ENCODE measurements at places on chromosomes 3 and 15. TPM values are rescaled to one million over a fixed set of nuclear protein-coding genes. Genes with fewer than 3 reads are reported as not detected.

The XIRP1 gene
- not detected for total RNA-seq

The COX5A gene
- total RNA-seq: 130 TPM

The CACNA2D3 gene
- total RNA-seq: 2.8 TPM

The SNUPN gene
- 12.8 TPM for total RNA-seq

The DUOXA2 gene
- total RNA-seq: not detected

The SI gene
- 0.24 TPM for total RNA-seq

The TMC3 gene
- total RNA-seq: not detected

The SERPINI2 gene
- not detected for total RNA-seq

The ARGFX gene
- total RNA-seq: not detected

The NOX5 gene
- not detected for total RNA-seq

The MYZAP gene
- total RNA-seq: 14.6 TPM

The LOXL1 gene
- total RNA-seq: 4.3 TPM

The MAPKAPK3 gene
- total RNA-seq: 120 TPM

The GATM gene
- 160 TPM for total RNA-seq

The IP6K1 gene
- total RNA-seq: 57.3 TPM

The PTH1R gene
- total RNA-seq: 2.2 TPM

The MYO5C gene
- 11.2 TPM for total RNA-seq

The ZNF860 gene
- 2.0 TPM for total RNA-seq

The SYNPR gene
- not detected for total RNA-seq

The SENP8 gene
- 1.4 TPM for total RNA-seq

The FBXL2 gene
- total RNA-seq: 2.5 TPM

The KIF15 gene
- 1.5 TPM for total RNA-seq

The SCAANT1 gene
- total RNA-seq: not detected
